ENCODE measurements at places on chromosomes 5 and 9. TPM values are rescaled to one million over a fixed set of nuclear protein-coding genes. Genes with fewer than 3 reads are reported as not detected.
A peak's percentile ranks its signal among the peaks of the same experiment; 100 is the strongest.

GRCh38 chr5:71587766-71588532 lies 809 bp downstream of the MCCC2 start:
- DNase-seq = no peak
- no peaks in the 10 kb centered on the region for H3K36me3 ChIP-seq
- no peaks in the 10 kb centered on the region for H3K27me3 ChIP-seq
- peak overlapping the region; percentile 73 for H3K4me3 ChIP-seq
- peak overlapping the region; percentile 70 for H3K27ac ChIP-seq

DNA sequence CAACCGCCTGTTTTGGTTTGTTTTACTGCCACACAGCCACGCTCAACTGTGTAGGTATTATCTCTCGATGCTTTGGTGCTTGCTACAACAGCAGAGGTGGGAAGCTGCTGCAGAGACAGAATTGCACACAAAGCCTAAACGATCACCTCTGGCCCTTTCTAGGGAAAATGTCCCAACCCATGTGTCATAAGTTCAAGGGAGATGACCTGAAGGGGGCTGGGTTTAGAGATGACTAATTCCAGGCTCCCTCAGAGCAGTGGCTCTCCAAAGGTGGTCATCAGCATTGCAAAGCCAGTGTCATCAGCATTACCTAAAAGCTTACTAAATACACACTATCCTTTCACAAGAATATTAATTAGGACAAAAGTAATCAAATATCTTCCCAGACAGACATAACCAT lies 10.9 kb downstream of the ZNF622 start:
- peaks cover 63% of the 10 kb centered on the region for H3K36me3 ChIP-seq
- H3K4me1 ChIP-seq = no peaks in the 10 kb centered on the region
- no peak overlapping the region for H3K4me3 ChIP-seq
- DNase-seq = no peak
- no peaks in the 10 kb centered on the region for H3K27me3 ChIP-seq
- H3K27ac ChIP-seq = no peak overlapping the region

- H3K4me1 ChIP-seq = peaks cover 13% of the 10 kb centered on the region
- no peak overlapping the region for H3K27ac ChIP-seq
- no peaks in the 10 kb centered on the region for H3K27me3 ChIP-seq
- peaks cover 8% of the 10 kb centered on the region for H3K36me3 ChIP-seq
- DNase-seq = peak; percentile 30
Measured at GRCh38 chr9:137589441-137590122, 730 bp downstream of the ZMYND19 start.

DNA sequence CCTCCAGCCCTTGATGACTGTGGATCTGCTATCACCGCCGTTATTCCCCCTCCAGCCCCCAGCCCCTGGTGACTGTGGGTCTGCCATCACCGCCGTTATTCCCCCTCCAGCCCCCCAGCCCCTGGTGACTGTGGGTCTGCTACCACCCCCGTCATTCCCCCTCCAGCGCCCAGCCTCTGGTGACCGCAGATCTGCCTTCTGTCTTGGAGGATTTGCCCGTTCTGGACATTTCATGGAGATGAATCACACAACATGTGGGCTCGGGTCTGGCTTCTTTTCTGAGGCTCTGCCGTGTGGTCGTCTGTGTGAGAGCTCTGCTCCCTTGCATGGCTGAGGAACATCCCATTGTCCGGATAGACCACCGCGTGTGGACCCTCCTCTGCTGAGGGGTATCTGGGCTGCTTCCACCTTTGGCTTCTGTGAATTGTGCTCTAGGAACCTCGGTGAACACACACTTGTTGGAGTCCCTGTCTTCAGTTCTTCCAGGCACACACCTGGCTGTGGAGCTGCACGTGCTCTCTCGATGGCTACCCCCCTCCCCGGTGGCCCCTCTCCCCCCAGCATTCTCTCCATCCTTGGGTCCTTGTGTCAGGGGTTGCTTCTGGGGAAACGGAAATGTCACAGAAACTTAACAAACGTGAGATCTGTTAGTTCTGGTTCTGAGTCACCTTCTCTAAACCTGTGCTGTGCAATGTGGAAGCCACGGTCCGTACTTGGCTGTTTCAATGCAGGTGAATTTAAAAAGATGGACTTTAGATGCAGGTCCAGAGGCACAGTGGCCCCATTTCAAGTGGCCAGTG lies 105.3 kb upstream of the COL5A1 start:
- peaks cover 77% of the 10 kb centered on the region for H3K27me3 ChIP-seq
- peak; percentile 29 for DNase-seq
- no peak overlapping the region for H3K4me3 ChIP-seq
- no peaks in the 10 kb centered on the region for H3K4me1 ChIP-seq

DNA sequence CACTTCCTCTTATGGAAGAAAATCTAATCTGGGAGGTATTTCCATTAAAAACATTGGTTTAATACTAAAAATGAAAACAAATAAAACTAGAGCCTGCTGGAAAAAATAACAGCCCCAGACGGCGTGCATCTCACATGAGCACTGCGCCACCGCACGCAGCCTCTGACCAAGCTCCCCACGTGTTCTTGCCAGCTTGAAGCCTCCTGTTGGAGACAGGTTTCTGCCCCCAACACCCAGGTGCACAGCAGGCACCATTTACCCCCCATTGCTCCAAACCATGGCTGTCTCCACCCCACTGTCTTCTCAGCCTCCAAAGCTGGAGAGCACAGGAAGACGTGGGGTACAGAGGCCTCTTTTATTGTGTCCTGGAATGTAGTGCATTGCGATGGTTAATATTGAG lies 10.7 kb upstream of the COL5A1 start:
- 0 out of 2 replicates have a peak, but pooled peaks cover 7% of the 10 kb centered on the region for H3K4me1 ChIP-seq
- peaks cover 27% of the 10 kb centered on the region for H3K27me3 ChIP-seq
- no peak overlapping the region for H3K4me3 ChIP-seq
- H3K36me3 ChIP-seq = no peaks in the 10 kb centered on the region

DNA sequence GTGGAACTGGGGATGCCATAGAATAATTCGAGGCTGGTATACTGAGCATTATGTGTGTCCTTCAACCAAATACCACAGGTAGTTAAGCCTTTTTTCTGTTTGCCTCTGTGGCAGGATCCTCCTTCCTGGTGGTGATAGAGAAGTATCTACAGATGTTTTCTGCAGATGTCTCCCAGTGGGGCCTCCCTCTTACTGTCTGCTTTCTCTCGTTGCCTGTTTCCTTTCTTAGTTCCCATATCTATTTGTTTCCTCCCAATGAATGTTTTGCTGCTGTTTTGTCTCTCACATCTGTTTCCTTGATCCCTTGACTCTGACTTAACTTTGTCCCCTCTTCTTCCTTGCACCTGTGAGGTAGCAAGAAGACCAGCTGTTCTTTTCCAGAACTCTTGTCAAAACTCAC lies 130.9 kb upstream of the NUDT12 start:
- H3K4me1 ChIP-seq = no peaks in the 10 kb centered on the region
- DNase-seq = no peak
- H3K4me3 ChIP-seq = no peak overlapping the region
- no peaks in the 10 kb centered on the region for H3K36me3 ChIP-seq

- DNase-seq = no peak
- no peaks in the 10 kb centered on the region for H3K27me3 ChIP-seq
- no peak overlapping the region for H3K4me3 ChIP-seq
- no peaks in the 10 kb centered on the region for H3K4me1 ChIP-seq
- H3K27ac ChIP-seq = no peak overlapping the region
- H3K36me3 ChIP-seq = no peaks in the 10 kb centered on the region
Measured at GRCh38 chr5:155418960-155419579, 405.5 kb downstream of the KIF4B start.

DNA sequence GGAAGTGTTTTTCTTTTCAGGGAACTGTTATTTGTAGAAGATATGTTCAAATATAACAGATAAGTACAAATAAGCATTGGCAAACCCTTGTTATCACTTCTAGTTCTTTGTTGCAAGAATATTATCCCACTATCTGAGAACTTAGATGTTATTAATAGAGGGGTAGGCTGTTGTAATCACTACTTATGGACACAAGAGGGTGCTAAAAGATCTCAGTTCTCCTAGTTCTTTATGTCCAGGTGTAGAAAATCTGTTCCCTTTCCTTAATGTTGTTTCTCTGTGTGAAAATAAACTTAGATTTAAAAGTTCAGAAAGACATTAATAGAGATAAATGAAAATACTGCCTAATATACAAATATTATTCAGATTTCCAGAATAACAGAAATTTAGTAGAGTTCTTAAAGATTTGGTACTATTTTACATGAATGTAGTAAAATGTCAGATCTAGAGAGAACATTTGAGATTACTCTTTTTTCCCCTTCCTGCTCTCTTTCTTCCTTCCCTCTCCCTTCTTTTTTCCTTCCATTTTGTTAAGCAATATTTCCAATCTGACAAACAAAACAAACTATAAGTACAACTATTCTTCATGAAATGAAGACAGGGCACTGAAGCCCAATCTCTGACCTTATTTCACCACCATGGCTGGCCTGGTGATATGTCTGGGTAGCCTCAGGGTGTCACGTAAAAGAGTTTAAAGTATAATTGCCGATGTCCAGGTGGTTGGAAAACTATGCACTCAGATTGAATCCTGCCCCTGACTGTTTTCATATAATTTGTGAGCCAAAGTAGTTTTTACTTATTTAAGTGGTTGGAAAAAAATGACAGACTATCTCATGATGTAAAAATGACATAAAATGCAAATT lies 43.6 kb upstream of the C5orf46 start:
- H3K27ac ChIP-seq = no peak overlapping the region
- H3K4me1 ChIP-seq = no peaks in the 10 kb centered on the region
- no peaks in the 10 kb centered on the region for H3K36me3 ChIP-seq

GRCh38 chr5:149730620-149731331 lies 666 bp downstream of the PPARGC1B start:
- peaks cover 15% of the 10 kb centered on the region for H3K4me1 ChIP-seq
- no peak overlapping the region for H3K27ac ChIP-seq
- H3K36me3 ChIP-seq = no peaks in the 10 kb centered on the region
- peak overlapping the region; percentile 94 for H3K4me3 ChIP-seq
- peak; percentile 53 for DNase-seq
- no peaks in the 10 kb centered on the region for H3K27me3 ChIP-seq

DNA sequence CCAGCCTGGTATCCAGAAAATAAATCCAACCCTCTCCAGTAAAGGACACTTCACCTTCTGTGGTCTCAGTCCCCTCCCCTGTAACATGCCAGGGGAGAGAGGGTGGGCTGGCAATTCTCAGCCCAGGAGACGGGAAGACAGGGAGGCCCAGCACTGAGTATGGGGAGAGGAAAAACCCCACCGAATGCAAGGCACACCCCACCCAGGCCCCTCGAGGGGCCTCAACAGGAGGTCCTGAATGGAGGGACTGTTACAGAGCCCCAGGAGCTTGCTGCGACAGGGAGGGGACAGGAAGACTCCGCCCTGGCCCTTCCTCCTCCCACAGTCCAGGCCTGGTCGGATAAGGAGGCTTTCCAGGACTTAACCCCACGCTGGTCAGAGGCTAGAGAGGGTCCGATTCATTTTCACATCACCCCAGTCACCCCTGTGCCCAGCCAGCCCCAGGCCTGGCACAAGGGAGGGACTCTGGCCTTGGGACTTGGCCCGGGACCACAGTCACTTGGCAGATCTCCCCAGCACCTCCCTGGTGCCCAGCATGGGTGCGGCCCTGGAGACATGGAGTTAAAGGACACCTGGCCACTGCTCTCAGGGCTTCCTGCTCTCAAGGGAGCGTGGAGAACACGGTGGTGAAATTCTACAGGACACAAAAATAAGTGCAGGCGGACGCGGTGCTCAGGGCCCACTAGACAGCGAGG lies 44.9 kb upstream of the STXBP1 start:
- H3K4me1 ChIP-seq = peaks cover 76% of the 10 kb centered on the region
- peak overlapping the region; percentile 93 for H3K27ac ChIP-seq
- H3K27me3 ChIP-seq = no peaks in the 10 kb centered on the region
- H3K36me3 ChIP-seq = peaks cover 5% of the 10 kb centered on the region
- H3K4me3 ChIP-seq = peak overlapping the region; percentile 87

GRCh38 chr5:310941-311434 lies 10.5 kb upstream of the AHRR start:
- no peaks in the 10 kb centered on the region for H3K27me3 ChIP-seq
- peaks cover 18% of the 10 kb centered on the region for H3K36me3 ChIP-seq
- no peak overlapping the region for H3K4me3 ChIP-seq
- no peak overlapping the region for H3K27ac ChIP-seq

DNA sequence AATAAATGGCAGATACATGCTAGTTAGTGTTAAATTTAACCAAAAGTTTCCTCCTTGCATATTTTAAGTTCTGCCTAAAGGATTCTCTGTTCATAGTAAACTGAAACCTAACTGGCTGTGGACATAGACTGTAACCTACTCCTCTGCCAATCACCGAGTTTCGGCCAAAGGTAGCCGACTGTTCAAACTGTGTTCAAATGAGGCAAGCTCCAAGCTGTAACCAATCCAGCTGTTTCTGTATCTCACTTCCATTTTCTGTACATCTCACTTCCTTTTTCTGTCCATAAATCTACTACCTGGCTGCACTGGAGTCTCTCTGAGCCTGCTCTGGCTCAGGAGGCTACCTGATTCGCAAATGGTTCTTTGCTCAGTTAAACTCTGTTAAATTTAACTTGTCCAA lies 44.1 kb downstream of the KCNV2 start:
- no peaks in the 10 kb centered on the region for H3K36me3 ChIP-seq
- H3K4me3 ChIP-seq = no peak overlapping the region
- peaks cover 7% of the 10 kb centered on the region for H3K4me1 ChIP-seq
- no peaks in the 10 kb centered on the region for H3K27me3 ChIP-seq
- DNase-seq = no peak
- H3K27ac ChIP-seq = no peak overlapping the region

- no peaks in the 10 kb centered on the region for H3K36me3 ChIP-seq
- no peaks in the 10 kb centered on the region for H3K27me3 ChIP-seq
- H3K27ac ChIP-seq = no peak overlapping the region
- no peak overlapping the region for H3K4me3 ChIP-seq
- no peaks in the 10 kb centered on the region for H3K4me1 ChIP-seq
Measured at GRCh38 chr5:120761986-120762385, 297.9 kb downstream of the PRR16 start.

DNA sequence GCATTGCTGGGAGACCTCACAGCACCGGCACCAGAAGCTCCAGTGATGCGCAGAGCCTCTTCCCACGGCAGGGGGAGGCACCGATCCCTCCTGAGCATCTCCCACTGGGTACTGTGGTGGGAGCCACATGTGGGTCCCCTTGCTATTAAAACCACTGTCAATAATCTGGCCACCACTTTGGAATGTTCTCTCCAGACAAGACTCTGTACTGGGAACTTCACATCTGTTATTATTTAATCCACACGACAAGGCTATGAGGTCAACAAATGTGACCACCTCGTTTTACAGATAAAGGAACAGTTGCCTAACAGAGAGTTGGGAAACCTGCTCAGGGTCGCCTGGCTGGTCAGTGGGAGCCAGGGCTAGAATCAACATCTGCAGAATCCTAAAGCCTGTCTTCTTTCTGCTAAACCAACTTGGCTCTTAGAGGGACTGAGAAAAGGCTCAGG lies 72.7 kb downstream of the EPB41L4B start:
- DNase-seq = no peak
- H3K36me3 ChIP-seq = no peaks in the 10 kb centered on the region
- no peaks in the 10 kb centered on the region for H3K27me3 ChIP-seq

DNA sequence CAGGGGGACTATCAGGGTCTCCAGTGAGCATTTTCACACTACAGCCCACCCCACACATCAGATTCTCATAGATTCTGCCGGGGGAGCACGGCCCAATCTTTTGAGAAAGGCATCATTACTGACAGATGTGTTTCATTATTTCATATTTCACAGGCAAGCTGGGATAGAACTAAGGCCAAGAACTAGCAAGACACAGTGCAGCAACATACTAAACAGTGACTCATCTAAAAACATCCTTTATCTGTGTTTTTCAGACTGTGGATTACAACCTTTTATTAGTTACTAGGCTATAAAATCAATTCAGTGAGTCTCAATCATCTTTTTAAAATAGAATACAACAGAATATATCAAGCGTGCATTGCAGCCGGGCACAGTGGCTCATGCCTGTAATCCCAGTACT lies 59.8 kb downstream of the CPLANE1 start:
- no peaks in the 10 kb centered on the region for H3K27me3 ChIP-seq
- no peak overlapping the region for H3K27ac ChIP-seq
- H3K4me1 ChIP-seq = no peaks in the 10 kb centered on the region
- no peak overlapping the region for H3K4me3 ChIP-seq

Gene SPATA31E1
- total RNA-seq = not detected

Gene HAVCR1
- not detected for total RNA-seq

Gene CEL
- 2.7 TPM for total RNA-seq

Gene AK1
- total RNA-seq = 86.8 TPM

Gene LCNL1
- 0.41 TPM for total RNA-seq
